NCI-H1092 (cell line): ENCODE measurements at places on chromosomes 6 and 20.

- DNase-seq = no peak
Measured at GRCh38 chr6:79313254-79313653, 78.8 kb upstream of the HMGN3 start.

- no peak for DNase-seq
Measured at GRCh38 chr6:148852688-148853087, 105.9 kb downstream of the UST start.

DNA sequence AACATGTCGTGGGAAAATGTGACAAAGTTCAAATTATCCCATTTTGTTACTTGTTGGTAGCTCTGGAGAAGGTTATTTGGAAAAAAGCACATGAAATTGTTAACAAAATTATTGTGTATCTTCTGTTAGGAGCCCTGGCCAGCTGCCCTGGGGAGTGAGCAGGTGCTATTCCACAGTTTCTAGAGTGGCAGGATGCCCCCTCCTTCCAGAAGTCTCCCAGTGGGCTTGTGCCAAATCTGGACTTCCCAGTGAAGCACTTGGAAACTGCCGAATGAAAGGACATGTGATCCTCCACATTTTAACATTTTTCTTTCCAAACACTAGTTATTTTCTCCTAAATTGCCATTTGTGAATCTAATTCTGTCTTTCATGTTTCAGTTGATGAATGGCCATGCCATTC is 66.9 kb upstream of the CLDN20 start:
- DNase-seq = no peak

DNA sequence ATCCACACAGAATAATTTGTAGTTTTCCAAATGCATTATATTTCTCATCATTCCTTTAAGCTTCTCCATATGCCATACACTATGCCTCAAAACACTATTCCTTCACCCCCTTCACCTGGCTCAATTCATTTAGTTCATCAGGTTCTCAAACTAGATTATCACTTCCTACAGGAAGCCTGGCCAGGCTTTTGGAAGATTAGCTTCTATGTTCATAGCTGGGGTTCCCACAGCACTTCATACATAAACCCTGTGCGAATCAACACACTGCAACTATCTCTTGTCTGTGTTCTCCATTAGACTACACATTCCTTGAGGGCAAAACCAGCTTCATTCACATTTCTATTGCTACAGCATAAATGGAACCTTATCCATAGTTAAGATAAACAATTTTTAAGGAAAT is 40.5 kb upstream of the PLN start:
- DNase-seq = no peak

- DNase-seq = no peak
Measured at GRCh38 chr6:105688573-105688972, 285.7 kb upstream of the PREP start.

- no peak for DNase-seq
Measured at GRCh38 chr20:31818376-31818908, 714 bp upstream of the MYLK2 start.
